ENCODE measurements at places on chromosomes 6 and 20.
A peak's percentile ranks its signal among the peaks of the same experiment; 100 is the strongest.

GRCh38 chr6:7917729-7918128, 7.1 kb upstream of the TXNDC5 start:
- no peak for DNase-seq

DNA sequence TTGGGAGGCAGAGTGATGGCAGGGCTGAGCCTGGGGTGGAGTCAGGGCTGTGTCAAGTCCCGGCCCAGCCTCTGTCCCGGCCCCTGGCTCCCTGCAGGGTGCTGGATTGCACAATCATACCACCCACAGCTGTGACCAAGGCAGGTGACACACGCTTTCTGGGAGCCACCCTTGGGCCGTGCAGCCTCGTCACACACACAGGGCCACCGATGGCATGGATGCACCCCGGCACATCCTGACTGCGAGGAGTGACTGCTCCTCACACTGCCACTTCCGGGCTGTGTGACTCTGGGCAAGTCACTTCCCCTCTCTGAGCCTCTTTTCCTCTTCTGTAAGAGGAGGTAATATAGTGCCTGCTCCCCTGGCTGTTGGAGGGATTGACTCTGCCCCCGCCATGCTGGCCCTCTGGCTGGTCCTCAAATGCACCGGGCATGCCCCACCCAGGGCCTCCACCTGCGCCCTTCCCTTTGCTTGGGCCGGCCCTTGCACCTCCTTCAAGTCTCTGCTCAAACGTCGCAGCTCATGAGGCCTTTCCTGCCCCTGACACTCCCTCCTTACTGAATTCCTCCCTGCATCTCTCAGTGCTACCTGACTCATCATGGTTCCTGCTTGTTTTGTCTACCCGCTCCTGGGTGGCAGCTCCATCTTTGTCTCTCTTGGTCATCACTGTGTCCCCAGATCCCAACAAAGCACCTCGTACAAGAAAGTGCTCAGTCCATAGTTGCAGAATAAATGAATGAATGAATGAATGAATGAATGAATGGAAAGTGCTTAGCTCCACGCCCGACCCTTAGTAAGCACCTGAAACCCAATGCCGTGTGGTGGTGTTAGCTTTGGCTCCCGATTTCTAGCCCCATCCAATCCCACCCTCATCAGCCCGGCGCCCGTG, 93.5 kb downstream of the CEBPB start:
- peak; percentile 96 for DNase-seq

DNA sequence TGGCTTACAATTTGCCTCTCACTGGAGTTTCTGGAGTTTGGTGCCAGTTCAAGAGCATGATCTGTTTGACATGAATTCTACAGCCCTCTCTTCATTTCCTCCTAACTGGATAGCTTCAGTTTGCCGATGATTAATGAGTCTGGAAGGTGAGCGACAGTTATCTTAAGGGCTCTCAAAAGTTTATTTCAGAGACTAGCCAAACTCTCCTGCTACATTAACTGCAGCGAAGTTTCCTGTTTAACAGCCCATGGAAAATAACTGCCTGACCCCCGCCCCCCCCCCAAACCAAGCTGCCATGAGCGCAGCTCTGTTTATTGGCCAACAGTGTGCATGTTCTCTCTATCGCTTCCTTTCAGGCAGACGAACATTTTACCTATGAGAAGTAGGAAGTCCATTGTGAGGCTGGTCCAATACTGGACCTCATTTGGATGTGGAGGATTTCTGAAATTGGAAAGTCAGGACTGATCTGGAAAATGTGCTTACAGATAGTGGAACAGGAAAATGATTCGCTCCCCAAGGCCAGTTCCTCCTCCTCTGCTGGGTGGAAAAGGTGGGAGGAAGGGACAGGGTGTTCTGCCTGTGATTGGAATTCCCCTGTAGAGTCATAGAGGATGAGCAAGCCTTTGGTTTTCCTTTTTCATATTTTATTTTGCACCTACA, 522.2 kb upstream of the JAG1 start:
- DNase-seq = peak; percentile 69

GRCh38 chr20:50141018-50141675, 12.4 kb downstream of the PEDS1 start:
- no peak for DNase-seq

DNA sequence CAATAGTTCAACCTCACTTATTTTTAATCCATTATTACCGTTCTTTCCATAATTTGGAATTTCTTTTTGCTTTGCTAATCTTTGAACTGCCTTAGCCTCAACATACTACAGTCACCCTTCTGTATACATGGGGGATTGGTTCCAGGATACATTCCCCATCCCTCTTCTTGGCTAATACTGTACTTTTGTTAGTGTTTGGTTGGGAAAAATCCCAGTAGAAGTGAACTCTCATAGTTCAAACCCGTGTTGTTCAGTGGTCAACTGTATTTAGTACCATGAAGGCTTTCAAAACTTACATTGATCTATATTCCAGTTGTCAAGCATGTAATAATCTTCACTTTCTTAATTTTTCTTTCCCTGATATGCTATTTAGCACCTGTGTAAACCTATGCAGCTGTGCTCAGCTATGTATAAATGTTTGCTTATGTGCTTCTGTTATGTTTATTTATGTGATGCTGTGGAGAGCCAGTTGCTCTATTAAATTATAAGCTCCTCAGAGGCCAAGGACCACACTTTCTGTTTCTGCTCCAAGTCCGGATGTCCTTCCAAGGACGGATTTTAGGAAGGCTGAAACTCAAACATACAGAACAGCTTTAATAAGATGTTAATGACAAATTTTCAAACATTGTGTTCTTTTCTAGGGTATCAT, 33.3 kb upstream of the LAMA4 start:
- DNase-seq = no peak

DNA sequence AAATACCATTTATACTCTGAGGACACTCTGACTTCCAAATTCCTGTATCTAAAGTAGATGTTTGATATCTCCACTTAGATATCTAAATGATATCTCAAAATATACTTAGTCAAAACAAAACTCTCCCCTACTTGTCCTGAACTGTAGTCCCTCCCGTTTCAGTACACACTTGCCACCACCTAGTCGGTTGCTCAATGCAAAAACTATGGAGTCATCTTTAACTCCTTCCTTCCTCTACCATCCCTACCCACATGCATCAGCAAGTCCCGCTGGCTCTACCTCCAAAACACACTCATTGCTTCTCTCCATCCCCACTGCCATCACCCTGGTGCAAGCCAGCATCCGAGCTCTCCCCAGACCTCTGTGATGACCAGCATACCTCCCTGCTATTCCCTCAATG, 13.2 kb downstream of the STX7 start:
- DNase-seq = peak; percentile 36

DNA sequence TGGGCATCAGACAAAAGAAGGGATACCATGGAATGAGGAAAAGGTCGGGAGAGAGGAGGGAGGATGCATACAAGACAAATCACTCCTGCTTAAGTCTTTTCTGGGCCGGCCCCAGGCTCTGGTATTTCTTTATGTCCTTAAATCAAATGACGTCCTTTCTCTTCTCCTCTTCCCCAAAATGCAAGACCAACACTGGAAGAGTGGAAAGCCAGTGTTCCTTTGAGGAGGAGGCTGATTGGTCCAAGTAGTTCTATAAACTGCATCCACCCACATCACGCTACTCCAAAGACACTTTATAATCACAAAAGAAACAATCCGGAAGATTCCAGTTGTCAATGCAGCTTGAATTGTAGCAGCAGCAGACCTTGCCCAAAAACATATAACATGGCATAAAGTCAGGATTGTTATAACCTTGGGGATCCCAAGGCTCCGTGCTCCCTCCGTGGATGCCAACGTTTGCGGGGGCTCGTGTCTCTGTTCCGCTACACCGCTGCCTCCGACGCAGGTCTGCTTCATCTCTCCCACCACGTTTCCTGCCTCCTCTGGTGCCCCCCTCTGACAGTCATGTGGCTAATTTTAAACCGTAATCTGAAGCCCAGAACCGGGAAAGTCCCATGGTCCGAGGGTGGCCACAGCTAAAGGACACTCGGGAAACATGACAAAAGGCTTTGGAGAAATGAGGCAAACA, 47.1 kb downstream of the MCUR1 start:
- peak; percentile 34 for DNase-seq

DNA sequence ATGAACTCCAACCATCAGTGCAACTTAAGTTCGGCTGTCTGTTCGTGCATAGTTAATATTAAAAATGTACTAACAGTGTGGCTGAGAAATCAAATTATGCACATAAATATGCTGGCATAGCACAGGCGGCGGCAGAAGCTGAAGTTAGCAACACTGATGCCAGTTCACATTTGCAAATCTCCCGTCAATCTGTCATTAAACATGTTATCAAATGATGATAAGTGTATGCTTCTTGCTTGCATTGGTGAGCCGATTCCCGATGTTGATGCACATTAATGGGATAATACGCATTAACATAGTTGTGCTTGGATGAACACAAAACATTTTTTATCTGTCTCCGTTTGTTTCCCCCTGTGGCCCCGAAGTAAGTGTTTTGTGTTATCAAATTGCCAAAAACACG, 309.4 kb downstream of the ZNF217 start:
- no peak for DNase-seq

- DNase-seq = no peak
Observed at GRCh38 chr6:51562198-51562597, 525.2 kb downstream of the PKHD1 start.

- no peak for DNase-seq
Observed at GRCh38 chr6:142953373-142954273, 8.6 kb upstream of the HIVEP2 start.

- no peak for DNase-seq
Observed at GRCh38 chr6:16551466-16551865, 209.8 kb downstream of the ATXN1 start.

GRCh38 chr20:20979934-20980333, 126.2 kb downstream of the LINC00237 start:
- no peak for DNase-seq

DNA sequence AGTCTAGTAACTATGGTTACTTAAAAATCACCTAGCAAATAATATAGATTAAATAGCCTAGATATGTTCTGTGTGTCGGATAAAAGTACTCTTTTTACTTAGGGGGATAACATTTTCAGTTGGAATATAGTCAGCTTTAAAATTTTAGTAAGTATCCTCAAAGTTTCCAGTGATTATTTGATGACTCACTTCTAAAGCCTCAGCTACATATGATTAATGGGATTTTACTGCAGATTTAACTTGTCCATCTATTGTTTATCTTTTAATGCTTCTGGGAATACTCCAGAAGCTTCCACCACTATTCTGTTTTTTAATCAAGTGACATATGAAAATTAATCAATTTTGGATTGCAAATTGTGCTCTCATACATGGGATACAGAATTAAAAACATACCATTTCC, 8.7 kb upstream of the TENT5A start:
- no peak for DNase-seq

GRCh38 chr6:40894962-40895799, 143.8 kb downstream of the UNC5CL start:
- peak; percentile 70 for DNase-seq

DNA sequence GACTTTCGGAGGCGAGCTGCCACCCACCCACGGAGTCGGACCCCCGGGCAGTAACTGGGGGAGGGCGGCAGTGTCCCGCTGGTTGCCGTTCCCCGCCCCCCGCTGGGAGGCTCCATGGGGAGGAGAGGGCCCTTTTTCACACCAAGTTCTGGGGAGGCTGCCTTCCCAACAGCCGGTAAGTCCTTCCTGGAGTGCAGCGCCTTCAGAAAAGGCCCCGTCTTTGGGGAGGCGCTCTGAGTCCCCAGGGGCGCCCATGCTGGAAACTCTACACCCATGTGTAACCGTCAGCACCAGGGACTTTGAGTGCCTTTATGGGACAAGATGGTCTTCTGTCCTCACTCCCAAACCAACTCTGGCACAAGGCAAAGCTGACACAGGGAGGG, 430 bp upstream of the SOX18 start:
- no peak for DNase-seq

- DNase-seq = no peak
Observed at GRCh38 chr6:100289285-100289684, 175.4 kb downstream of the SIM1 start.

- no peak for DNase-seq
Observed at GRCh38 chr20:47699818-47700217, 85.5 kb downstream of the SULF2 start.

- DNase-seq = no peak
Observed at GRCh38 chr20:42894483-42894882, 295.2 kb downstream of the PTPRT start.

DNA sequence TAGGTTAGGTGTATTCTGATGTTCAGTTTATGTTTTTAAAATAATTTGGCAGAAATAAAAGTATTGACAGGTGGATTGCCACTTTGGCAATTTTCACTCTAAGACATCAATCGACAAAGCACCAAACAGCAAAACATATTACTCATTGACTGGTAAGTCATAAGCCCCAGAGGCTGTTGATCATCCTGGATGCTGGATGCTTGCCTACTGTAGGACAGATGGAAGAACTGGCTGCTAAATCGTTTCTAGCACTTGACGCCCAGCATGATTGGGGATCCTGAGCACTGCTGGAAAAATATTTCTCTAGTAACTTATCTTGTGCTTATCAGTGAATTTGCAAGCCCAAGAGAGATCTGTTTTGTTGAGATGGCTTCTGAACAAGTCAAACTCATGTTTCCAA, 1001.9 kb upstream of the FLRT3 start:
- no peak for DNase-seq

DNA sequence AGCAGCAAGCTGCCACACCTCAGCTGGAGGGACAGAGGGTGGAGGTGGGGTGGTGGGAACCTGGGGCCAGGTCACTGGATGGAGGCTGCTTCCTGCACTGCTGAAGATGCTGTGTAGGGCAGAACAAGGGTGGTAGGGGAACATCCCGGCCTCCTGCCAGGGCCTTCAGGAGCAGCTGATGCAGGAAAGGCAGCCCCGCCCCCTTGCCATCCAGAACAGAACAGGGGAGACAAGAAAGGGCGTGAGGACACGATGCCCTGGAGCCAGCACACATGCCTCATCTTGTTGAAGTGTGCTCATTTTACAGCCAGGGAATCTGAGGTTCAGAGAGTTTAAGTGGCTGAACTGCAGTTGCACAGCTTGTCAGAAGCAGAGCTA, 43.1 kb upstream of the PHACTR3 start:
- DNase-seq = no peak

- peak; percentile 79 for DNase-seq
Observed at GRCh38 chr6:90537723-90538258, 49.1 kb downstream of the MAP3K7 start.

DNA sequence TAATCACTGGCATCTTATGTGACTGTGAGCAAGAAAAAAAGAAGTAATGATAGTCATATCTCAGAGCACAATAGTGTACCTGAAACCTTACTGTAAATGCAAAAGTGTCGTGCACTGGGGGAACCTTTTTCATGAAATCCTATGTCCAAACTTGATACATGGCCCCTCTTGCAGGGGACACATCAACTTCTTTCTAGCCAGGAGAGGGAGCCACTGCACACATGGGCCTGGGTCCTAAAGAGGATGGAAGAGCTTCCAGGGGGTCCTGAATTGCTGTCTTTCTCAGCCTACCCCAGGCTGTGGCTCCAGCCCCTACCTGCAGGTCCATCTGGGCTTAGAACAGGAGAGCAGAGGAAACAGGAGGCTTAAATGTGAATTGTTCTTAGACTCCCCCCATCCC, 165.7 kb downstream of the SOD2 start:
- no peak for DNase-seq

GRCh38 chr6:162100096-162100495, 627.5 kb downstream of the PRKN start:
- DNase-seq = no peak

- DNase-seq = no peak
Observed at GRCh38 chr6:163260911-163261310, 153.6 kb upstream of the QKI start.
